Stimulated activated CD4-positive, alpha-beta T cell treated with anti-CD3 and anti-CD28 coated beads, TNF-alpha, amount 100 ng/mL, for 4 hours (primary cell): ENCODE measurements at places on chromosomes 7 and 10.

DNA sequence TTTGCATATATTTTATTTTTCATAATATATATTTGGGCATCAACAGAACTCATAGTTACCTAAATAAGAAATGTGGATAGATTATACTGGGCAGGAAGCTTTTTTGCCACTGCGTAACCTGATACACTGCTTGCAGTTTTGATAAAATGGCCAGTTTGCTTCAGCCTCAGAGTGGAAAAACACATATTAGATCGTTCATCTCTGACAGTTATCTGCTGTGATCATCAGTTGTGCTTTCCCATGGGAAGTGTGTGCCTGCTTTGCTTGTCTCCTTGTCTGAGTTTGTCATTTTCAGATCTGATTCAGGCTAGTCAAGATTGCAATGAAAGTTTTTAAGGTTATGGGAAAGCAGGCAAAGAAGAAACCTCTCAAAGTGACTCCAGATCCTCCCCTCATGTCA is 54.0 kb downstream of the ADAM12 start:
- no peak for DNase-seq

DNA sequence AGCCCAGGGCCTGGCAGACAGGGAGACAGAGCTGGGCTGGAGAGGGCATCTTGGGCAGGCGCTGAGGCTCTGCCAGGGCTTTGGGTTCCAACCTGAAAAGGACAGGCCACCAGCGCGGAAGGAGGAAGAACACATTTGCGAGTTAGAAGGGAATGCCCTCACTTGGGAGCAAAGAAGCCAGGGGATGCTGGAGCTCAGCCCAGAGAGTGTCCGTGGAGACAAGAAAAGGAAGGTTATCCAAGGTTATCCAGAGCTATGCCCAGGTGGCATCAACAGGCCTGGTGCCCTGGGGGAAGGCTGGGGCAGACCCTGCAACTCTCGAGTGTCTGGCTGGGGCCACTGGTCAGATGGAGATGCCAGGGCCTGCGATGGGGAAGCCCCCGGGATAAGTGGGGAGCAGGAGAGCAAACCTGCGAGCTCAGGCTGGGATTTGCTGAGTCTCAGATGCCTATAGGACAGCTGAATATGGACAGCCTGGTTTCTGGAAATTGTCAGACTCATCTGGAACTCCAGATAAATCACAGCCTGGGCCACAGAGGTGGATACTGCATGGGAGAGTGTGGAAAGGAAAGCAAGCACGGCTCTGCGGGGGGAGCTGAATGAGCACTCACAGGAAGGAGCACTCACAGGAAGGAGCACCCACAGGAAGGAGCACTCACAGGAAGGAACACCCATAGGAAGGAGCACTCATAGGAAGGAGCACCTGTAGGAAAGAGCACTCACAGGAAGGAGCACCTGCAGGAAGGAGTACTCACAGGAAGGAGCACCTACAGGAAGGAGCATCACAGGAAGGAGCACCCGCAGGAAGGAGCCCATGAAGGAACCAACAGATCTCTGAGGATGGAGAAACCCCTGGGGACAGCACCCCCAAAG is 152.1 kb downstream of the ADAM12 start:
- no peak for DNase-seq

GRCh38 chr7:74083928-74084721 is 521 bp downstream of the LIMK1 start:
- DNase-seq, result no peak

DNA sequence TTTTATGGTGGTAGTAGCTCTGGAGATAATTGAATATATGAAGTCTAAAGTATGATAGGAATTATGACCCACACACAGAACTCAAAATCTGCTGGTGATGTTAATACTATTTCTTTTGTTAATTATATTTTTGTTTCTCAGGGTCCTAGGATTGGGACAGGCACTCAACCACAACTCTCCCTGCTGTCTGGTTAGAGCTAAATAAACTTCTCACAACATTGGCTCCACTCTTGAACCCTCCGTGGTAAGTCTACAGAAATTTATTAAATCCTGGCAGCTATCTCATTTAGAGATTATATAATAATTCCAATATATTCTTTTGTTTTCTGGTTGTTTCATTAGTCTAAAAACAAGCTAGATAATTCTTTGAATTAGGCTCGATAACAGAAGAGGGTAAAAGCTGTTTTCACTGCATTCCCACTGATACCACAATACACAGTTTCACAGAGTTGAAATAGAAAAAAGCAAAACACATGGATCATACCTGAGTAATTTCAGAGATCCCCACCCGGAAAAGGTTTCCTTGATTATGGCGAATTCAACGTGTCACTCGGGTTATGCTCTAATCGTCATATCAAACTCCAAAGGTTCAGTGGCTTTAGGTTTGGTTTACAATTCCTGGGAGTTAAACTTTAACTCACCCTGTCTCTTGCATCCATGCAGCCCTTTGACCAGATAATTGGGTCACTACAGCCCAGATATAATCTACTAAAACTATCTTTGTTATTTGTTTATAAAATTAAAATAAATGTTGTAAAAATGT is at the start of gene A1CF:
A1CF (minus strand) TSS at position 531 of the 763 bp plus-strand sequence. CDS start 25,687 bp downstream, outside the sequence.
- no peak for DNase-seq

GRCh38 chr10:66353422-66353821 is 572.4 kb upstream of the LRRTM3 start:
- DNase-seq, result no peak

DNA sequence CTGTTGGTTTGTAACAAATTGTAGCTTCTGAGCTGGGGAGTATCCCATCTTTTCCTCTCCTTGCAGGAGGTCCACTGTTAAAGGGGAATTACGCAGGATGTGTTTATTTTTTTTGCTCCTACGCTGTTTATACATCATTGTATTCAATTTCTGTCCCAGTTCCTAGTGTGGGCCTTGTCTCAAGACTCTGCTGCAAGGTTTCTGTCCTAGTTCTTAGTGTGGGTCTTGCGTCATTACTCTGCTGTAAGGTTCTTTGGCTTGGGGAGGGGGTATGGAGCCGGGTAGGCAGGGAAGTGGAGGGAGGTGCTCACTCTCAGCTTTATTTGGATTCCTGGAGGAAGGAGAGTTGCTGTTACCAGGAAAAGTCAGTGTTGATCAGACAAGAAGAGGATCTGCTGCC is 64.0 kb upstream of the TRIM8 start:
- DNase-seq, result no peak

DNA sequence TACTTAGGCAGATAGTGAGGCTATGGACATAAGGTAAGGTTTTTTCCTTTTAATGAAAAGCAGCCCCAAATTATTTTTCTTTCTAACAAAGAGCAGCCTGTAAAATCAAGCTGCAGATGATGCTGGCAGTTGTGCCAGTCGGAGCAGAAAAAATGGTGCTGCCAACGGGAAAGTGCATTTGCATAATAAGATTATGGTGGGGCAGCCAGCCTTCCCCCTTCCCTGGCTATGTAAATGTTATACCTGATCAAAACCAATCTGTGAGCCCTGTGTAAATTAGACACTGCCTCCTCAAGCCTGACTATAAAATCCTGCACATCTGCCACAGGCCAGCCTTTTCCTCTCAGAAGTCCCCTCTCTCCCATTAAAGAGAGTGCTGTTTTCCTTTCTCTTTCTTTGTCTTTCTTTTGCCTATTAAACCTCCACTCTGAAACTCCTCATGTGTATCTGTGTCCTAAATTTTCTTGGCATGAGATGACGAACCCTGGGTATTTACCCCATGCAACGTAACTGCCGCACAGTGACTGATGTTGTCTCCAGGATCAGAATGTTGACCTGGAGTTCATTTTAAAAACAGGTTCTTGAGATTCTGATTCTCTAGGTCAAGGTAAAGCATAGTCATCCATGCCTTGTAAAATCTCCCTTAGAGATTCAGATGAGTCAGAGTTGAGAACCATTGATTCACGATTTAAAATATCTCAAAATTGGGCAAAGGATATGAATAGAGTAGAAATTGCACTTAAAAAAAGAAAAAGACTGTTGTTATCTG is 167.3 kb upstream of the C1GALT1 start:
- no peak for DNase-seq

GRCh38 chr7:28808796-28809533 is 149.2 kb downstream of the TRIL start:
- DNase-seq, result no peak

DNA sequence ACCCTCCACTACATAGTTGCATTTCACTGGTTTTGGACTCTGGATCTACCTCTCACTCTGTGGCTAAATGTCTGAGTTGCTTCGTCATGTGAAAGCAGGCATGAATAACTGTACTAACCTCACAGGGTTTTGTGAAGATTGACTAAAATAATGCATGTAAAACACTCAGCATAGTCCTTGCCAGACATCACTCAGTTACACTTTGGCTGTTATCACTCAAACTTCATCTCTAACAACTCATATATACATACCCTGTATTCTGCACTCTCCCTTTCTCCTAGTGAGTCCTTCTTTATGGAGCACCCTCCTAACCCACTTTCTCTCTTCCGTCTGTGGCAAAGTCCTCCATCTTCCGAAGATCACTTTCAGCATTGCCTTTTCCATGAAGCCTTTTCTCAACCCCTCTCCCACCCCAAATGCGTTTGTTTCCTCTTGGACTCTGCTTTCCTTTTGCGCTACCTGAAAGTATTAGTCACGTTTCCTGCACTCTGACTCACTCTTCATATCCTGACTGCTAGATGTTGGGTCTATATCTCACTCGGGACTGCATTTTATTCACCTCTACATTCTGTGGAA is 72.6 kb downstream of the OSBPL3 start:
- peak; percentile 19 for DNase-seq

DNA sequence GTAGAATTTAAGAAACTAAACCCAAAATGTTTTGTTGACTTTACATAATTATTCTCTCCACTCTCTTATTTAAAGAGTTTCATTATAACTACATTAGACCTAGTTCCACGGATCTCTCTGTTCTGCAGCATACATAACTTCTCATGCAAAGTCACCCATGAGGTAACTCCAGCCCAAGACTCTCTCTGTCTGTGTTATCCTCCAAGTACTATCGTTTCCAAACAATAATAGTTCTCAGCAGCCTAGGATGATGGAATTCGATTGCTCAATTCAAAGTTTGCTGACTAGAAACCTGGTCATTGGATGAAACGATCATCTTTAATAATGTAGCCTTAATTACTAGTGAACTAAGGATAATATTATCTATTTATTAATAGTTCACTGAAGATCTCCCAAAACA is 203.1 kb upstream of the PTN start:
- DNase-seq, result no peak

DNA sequence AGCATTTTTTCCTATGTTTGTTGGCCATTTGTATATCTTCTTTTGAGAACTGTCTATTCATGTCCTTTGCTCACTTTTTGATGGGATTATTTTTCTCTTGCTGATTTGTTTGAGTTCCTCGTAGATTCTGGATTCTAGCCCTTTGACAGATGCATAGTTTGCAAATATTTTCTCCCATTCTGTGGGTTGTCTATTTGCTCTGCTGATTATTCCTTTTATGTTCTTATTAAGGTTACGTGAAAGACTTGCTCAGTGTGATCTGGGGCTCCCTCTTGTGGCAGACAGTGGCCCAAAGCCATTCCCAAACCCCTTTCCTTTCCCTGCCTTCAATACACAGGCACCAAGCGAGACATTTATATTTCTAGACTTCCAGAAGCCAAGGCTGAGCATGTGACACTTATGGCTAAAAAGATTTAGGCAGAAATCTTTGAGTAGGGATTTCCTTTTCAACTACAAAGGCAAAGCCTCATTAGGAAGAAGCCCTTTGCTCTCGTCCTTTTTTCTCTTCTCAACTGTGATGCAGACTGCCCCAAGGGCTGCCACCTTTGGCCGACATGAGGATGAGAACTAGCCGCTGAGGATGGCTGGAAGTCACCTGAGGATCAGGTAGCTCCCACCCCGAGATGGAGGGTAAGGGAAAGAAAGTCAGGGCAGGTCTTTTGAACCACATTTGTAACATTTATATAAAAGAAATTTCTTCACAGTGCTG is 23.6 kb downstream of the ST8SIA6 start:
- DNase-seq, result peak; percentile 39

- DNase-seq, result no peak
Measured at GRCh38 chr7:151114151-151115090, 28.1 kb downstream of the AGAP3 start.

DNA sequence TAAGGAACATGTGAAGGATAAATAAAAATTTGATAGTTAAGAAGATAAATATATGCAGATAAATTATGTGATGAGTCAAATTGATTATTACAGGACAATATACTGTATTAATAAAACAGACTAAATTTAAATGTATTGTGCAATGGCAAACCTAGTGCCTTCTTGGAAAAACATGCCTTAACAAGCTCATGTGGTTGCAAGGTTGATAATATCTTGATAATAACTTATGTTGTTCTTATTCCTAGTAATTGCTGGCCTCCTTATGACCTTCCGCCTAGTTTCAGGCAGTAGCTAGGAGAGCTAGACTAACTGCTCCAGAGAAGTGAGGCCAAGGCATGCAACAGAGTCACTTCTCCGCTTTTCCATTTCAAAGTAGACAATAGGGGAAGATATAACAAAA is 7.6 kb upstream of the RAB11FIP2 start:
- DNase-seq, result no peak

GRCh38 chr7:130276796-130277762 is 10.4 kb downstream of the CPA2 start:
- no peak for DNase-seq

GRCh38 chr10:129448539-129448938 is 18.5 kb upstream of the MGMT start:
- DNase-seq, result no peak

- DNase-seq, result no peak
Measured at GRCh38 chr7:116644628-116645027, 27.4 kb upstream of the MET start.

- peak; percentile 21 for DNase-seq
Measured at GRCh38 chr10:6239213-6239991, 36.7 kb downstream of the PFKFB3 start.

DNA sequence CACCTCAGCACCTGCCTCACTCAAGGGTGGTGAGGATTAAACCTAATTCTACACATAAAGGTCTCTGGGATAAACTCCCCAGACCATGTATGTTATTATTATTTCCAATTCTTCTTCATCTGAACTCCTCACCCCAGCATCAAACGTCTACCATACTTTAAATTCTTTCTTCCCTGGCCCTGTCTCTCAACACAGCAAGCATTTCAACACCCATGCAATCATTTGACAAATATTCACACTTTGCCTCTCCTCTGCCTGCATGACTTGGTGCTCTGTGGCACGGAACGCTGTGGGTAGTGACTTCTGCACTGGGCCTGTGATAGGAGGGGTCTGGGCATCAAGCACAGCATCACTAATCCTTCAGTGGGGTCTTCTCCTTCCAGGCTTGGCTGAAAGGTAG is 490.8 kb downstream of the TNS3 start:
- DNase-seq, result no peak
